CD4-positive, alpha-beta T cell treated with Interferon gamma for 1 hour (primary cell): ENCODE measurements at places on chromosomes 2 and 18.

- DNase-seq = no peak
Observed at GRCh38 chr2:55837073-55837472, 86.5 kb downstream of the EFEMP1 start.

GRCh38 chr18:22466608-22467395 lies 49.1 kb upstream of the CTAGE1 start:
- no peak for DNase-seq

DNA sequence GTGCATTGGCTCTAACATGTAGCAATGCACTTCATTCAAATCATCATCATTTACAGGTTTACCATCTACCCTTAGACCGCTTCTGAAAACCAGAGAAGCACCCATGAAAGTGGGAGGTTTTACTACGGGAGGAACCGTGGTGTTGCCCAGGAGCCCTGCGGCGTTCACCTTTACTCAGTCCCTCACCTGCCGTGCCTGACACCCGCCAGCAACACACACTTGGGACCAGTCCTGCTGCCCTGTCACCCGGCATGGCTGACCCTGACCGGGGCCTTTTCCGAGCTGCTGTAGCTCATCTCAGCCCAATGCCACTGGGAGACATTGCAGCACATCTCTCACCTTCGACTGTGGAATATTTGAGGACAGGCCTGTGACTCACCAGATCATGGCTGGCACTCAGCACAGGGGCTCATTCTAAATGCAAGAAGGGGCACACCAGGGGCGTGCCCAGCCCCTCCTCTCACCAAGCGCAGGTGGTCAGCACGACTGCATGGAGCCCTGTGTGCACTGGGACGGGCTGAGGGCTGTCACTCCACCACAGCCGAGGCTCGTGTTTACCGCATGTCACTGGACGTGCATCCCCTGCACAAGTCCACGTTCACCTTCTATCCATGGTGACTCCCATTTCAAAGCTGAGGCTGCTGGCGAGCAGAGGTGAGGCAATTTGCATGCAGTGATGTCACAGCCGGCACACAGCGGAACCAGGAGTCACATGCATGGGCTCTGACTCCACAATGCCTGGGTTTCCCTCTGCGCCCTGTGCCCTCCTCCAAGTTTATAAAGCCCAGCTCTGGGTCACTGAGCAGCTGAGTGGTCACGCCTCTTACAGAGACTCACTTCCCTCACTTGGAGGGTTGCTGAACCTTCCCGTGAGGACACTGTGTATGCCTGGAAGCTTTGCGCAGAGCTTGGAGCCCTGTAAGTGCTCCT lies 76.7 kb upstream of the SNTG2 start:
- no peak for DNase-seq

DNA sequence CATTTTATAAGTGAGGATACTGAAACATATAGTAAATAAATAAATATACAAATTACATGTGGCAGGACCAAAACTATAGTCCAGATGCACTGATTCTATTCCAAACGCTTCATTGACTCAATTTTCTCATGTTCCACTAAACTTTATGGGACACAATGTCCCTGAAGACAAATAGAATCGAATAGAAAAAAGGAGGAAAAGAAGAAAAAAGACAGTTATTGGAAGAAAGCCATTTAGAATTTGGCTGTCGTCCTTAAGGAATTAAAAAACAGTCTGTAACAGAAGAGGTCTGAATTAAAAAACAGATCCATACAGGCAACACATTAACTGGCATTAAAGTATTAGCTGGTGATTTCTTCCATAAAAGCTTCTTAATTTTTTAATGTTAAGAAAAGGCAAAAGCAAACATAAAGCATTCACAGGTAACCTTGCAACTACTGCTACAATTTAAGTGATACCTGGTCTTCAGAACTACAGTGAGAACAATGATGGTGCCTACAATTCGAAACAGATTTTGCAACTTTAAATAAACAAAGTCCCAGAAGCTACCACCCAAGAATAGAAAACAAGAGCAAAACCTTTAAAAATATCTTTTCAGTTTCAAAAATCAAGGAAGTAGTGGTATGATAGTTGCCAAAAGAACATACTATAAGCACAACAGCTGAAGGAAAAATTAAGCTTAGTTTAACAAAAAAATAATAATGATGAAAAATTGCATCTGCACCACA lies 17.4 kb upstream of the CHAC2 start:
- no peak for DNase-seq

- DNase-seq = no peak
Observed at GRCh38 chr18:66993492-66993891, 389.6 kb upstream of the CDH19 start.

DNA sequence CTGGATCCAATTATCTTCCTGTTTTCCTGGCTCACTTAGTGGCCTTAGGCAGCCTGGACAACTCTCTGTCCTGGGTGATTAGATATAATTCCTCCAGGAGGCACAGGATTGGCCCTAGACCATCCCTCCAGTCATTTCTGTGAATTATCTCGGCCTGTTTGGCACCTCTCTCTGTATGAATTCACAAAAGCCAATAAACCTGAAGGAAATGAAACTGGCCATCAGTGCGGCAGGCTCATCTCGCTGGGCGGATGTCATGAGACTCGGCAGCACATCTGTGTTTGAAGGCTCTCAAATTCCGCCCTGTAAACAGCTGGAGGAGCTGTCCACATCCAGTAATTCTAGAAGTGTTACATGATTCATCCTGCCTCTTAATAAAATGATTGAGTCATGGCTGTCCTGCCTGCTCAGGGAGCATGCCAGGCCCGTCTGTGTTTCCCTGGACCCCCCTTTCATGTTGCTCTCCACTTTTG lies 38.6 kb downstream of the ACOXL start:
- no peak for DNase-seq

DNA sequence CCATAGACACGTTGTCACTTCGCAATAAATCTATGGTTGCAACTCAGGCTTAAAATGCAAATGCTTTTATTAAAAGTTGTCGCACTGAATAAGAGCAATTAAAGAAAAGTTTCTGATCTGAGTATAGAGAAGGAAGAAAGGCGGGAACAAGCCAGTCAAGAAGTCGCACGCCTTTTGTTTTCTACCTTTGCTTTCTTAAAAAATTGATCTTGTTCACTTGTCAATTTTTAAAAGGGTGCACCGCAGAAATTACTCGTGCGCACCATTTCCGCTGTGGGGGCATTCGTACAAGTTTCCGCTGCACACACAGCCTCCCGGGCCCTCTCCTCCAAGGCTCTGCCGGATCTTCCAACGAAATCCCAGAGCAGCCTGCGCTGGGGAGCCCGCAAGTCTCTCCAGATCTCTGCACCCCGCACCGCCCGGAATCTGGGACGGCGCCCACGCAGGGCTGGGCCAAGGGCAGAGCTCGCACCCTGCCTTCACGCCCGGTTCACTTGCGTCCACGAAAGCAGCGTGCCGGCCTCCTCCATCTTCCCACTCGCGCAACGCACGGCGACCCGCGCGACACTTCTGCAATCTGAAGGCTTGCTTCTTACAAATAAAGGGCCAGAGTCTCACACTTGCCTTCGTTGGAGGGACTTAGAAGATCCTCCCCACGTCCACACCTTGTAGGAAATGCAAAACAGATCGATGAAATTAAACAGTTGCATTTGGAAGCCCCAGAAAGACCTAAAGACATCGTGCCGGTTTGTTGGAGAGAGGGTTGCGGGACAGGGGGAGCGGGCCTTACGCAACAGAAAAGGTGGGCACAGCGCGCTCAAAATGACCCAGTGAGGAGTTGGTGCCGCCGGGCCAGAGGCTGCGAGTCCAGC lies 2.6 kb upstream of the SALL3 start:
- DNase-seq = no peak
